ENCODE measurements at places on chromosomes 4 and X.

- DNase-seq: no peak
These were observed 765.3 kb upstream of the SLIT2 start for GRCh38 chr4:19486400-19486799.

DNA sequence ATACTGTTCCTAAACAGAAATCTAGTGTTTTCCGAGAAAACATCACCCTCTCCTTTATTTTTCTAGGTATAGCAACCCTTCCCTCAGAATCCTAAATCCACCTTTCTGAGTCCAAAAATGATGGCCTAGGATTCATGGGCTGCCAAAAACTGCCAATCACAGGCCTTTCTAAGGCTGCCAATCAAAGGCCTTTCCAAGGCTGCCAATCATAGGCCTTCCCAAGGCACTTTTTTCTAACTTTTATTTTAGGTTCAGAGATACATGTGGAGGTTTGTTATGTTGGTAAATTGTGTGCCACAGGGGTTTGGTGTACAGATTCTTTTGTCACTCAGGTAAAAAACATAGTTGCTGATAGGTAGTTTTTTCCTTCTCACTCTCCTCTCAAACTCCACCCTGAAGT, 673.7 kb downstream of the FAT4 start:
- DNase-seq: no peak

DNA sequence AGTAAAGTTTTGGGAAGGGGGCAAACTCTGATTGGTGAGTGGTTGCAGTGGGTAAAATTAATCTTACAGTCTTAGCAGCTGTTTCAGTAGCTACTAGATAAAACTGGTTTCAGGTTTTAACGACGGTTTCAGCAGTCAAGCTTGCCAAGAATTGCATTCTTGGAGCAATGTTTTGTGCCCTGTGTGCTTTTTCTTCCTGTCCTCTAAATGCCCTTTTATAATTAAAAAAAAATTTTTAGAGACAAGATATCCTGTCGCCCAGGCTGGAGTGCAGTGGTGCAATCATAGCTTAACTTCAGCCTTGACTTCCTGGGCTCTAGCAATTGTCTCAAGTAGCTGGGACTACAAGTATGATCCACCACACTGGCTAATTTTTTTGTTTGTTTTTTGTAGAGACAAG, 6.3 kb upstream of the PPEF2 start:
- DNase-seq: no peak

GRCh38 chr4:99664716-99665115, 7.1 kb upstream of the C4orf54 start:
- no peak for DNase-seq

- no peak for DNase-seq
These were observed 92.5 kb upstream of the ENPP6 start for GRCh38 chr4:184310171-184310567.

DNA sequence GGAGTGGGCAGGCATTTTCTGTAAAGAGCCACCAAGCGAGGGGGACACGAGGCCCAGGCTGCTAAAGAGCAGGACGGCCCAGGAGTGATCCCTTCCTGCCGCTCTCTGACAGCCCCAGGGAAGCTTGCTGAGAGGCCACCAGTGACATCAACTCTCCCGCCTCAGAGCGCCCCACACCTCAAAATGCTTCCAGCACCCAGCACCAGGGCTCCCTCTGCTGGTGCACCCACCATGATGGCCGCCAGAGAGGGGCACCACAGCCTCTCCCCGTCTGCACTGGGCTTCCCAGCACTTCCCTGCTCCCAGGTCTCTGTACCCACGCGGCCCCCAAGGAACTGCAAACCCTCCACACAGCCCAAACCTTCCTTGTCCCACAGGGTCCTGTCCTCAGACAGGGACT, 40.4 kb downstream of the GAK start:
- no peak for DNase-seq

DNA sequence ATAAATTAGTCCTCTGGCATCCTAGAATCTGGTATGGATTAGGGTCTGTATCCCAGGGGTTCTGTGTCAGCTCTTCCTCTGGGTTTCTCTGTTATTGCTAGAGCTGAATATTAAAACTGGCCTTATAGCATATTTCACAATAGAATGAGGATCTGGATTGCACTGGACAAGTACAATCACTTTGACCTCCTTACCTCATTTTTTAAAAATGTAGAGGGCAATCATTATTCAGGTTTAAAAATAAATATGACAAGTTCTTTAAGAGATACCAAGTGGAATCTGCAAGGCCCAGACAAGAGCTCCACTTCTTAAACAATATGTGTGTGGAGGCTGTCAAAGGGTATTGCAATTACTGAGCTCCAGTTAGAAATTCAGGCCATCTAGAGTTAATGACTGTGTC, 1.4 kb downstream of the PALLD start:
- DNase-seq: no peak
